ENCODE measurements at places on chromosomes 6 and 20.

- no peak for DNase-seq
Measured at GRCh38 chr6:87824958-87825491, 123.0 kb upstream of the AKIRIN2 start.

DNA sequence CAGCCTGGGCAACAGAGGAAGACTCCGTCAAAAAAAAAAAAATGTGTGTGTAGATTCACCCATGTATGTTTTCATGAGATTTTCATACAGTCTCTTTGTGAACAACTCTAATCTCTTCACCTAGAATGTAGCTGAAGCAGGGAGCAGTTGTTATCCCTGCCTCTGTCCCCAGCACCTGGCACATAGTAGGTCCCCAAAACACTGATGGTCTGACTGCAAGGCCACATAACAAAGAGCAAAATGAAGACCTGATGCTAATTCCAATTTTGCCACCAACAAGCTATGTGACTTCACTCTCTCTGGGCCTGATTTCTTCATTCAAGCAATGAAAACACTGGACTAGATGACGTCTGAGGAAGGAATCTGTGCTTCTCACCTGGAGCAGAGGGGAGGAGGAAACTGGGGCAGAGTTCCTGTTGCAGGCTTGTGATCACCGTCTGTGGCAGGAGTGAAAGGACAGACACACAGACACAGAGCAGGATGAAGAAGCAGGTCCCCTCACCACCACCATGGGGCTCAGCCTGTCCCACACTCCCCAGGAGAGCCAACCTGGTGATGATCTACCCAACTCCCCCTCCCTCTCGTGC, 4.6 kb downstream of the SLC44A4 start:
- no peak for DNase-seq

DNA sequence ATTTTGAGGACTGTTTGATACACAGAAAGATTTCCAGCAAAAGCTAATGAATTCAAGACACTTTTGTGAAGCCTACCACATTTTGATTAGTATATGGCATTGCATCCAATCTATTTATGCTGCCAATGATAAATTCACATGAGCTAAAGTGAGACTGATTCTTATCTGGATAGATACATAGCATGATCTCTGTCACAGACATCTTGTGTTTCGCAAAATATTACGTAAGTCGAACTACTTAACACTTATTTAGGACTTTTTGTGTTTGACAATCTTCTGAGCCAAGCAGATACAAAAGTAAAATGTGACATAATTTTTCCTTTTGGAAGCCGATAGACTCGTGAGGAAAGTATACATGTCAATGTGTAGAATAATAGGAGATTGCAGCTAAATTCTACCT, 251.6 kb downstream of the HACE1 start:
- no peak for DNase-seq

GRCh38 chr6:127131275-127131674, 12.8 kb downstream of the RSPO3 start:
- no peak for DNase-seq

DNA sequence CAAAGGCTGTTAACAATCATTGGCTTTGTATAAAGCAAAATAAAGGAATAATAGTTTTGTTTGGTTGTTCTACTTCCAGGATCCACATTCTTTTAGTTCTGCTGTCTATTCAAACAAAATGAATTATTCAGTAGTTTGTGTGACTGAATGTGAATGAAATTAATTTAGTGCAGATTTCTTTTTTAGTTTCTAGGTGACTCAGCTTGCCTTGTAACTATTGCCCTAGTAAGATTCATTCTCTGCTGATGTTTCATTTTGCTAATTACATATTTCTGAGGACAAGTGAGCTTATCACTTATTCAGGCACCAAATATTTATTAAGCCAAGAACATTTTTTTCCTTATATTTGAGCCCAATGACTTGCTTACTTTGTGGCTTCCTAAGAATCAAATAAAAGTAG, 46.5 kb upstream of the RIPOR2 start:
- DNase-seq: no peak

- DNase-seq: no peak
Measured at GRCh38 chr20:10542442-10542841, 107.3 kb downstream of the SLX4IP start.

DNA sequence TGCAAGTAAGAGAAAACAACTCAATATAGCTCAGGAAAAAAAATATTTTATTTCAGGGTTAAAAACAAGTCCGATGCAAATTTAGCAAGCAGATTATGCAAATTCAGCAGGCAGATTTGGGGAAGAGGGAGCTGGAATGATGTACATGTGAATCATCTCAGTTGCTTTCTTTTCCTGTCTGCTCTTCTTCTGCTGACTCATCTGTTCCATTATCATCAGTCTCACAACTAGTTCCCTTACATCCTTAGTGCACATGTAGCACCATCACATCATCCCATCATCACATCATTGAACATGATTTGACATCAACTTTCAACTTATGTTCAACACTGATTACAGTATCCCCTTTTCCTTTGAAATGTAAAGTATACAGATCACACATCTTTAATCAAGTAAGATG, 11.5 kb upstream of the DEFB113 start:
- DNase-seq: no peak

GRCh38 chr20:43681991-43682410, 15.1 kb downstream of the MYBL2 start:
- no peak for DNase-seq

- no peak for DNase-seq
Measured at GRCh38 chr6:89200706-89201215, 16.4 kb downstream of the GABRR1 start.

DNA sequence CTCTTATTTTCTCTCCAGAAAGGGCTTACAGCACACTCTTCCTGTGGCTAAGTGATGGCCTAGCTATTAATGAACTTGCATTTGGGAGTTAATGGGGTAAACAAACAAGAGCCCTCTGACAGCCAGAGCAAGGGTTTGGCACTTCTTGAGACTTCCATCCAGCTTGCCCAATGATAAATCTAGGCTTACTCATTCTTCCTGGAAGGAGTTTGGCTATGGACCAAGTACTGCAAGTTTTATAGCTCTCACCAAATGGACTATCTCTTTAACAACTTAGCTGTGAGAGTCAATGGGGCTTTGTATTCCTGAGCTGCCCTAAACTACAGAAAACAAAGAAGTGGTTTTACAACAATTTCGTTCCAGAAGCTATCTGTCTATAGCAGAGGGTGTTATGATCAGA, 16.7 kb upstream of the PI3 start:
- DNase-seq: no peak

- DNase-seq: no peak
Measured at GRCh38 chr6:23524548-23524947, 601.5 kb upstream of the NRSN1 start.

- DNase-seq: no peak
Measured at GRCh38 chr20:62303340-62304226, 786 bp downstream of the ADRM1 start.

DNA sequence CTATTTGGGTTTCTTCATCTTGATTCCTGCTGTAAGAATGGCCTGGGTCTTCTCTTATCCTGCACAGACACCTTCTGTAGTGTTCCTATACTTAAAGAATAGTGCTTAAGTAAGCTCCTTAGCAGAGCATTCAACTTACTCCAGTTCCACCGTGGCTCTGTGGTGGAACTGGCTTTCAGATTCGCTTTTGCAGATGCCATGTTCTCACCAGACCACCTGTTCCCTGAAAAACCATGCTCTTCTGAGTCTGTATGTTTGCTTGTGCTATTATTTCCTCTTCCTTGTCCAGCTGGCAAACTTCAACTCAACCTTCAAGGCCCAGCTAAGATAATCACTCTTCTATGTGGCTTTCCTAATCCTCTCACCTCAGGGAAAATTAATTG, 4.9 kb downstream of the ELMO2 start:
- no peak for DNase-seq

- DNase-seq: no peak
Measured at GRCh38 chr6:28974505-28974904, 30.6 kb downstream of the ZNF311 start.

- DNase-seq: no peak
Measured at GRCh38 chr20:48098866-48099265, 313.6 kb upstream of the SULF2 start.

DNA sequence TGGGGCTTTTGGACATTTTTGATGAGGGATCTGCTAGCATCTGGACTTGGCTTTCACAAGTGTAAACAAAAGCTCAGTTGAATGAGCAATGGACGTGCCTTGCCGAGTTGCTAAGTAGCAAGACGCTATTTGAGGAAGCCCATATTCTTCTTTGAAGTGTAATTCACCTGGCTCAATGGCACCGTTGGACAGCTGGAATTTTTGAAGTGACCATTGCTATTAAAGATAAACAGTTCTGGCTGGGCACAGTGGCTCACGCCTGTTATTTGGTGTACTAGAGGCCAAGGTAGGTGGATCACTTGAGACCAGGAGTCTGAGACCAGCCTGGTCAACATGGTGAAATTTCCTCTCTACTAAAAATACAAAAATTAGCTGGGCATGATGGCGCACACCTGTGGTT, 88.8 kb upstream of the SOX4 start:
- DNase-seq: no peak

- DNase-seq: no peak
Measured at GRCh38 chr6:37585523-37585905, 85.8 kb upstream of the CCDC167 start.

DNA sequence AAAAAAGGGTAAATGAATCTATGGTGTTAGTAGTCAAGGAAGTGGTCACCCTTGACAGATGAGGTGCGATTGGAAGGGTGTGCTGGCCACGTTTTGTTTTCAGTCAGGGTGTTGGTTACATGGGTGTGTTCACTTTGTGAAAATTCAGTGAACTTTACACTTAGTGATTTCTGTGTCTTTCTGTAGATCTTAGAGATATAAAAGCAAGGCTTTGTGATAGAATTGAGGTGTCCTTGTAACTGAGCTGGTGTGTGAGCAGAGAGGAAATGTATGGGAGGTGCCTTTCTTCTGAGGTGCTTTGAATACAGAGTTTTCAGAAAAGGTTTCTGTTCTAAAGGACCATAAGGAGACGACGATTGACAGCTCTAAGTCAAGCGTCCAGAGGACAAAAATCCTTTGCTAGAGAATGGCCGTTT, 90.5 kb downstream of the SAMD3 start:
- DNase-seq: peak; percentile 84

- DNase-seq: no peak
Measured at GRCh38 chr20:37777988-37778659, 84.3 kb downstream of the CTNNBL1 start.

DNA sequence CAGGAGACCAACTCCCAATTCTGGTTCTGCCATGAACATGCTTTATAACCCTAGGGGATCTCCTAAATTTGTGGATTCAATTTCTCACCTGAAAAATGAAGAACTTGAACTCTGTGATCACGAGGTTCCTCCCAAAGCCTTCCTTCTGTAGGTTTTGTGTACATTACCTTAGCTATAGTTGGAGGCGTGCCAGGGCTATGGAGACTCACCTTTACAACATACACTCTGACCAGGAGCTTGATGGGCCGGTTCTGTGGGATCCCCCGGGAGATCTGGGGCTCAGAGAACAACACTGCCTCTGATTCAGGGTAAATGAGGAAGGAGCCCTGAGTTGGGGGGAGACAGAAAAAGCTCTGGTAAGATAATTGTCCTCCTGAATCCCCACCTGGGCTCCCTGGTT, 34.1 kb downstream of the ERGIC3 start:
- no peak for DNase-seq

GRCh38 chr20:137668-138490, 4.5 kb upstream of the DEFB126 start:
- DNase-seq: no peak

GRCh38 chr6:65229825-65230224, 477.2 kb downstream of the EYS start:
- no peak for DNase-seq

GRCh38 chr6:166958926-166959861, 2.8 kb upstream of the RNASET2 start:
- DNase-seq: peak; percentile 78

- DNase-seq: no peak
Measured at GRCh38 chr6:130982135-130982534, 80.9 kb downstream of the EPB41L2 start.

GRCh38 chr20:59258221-59258621, 42.2 kb upstream of the EDN3 start:
- peak; percentile 15 for DNase-seq

- DNase-seq: no peak
Measured at GRCh38 chr6:157401734-157402338, 20.8 kb downstream of the ZDHHC14 start.

GRCh38 chr20:44521484-44522481, at the start of gene SERINC3:
SERINC3 (minus strand) TSS chr20:44522070; CDS start chr20:44521951, 119 bp downstream.
- DNase-seq: peak; percentile 99

GRCh38 chr6:152452639-152453038, 184.5 kb downstream of the SYNE1 start:
- no peak for DNase-seq

DNA sequence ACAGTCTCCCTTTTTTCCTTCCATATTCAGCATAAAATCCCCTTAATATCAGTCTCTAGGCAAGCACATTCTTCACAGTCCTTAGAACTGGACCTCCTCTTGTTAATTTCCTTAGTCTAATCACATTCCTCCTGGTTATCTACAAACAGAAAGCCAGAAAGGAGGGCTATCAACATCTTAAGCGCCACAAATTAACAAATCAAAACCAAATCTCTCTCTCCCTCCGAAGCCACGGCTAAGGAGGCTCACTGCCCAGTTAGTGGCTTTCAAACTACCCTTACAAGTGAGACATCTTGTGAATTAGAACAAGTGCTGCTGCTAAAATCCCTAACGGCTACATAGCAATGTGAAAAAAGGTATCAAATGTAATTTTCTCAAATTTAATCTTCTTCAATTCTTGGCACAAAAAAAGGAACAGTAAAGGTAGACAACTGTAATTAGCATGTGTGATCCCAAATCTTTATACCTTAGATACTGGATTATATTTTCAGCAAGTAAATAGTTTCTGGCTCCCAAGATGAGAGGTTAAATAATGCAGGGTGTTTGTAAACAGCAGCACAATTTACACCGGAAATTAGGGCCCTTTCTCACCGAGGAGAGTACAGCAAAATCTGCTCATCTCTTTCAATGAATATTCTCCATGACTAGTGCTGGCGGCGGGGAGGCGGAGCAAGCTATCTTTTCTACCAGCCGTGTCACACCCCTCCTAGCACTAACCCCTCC, 1.4 kb upstream of the TRIM39 start:
- peak; percentile 85 for DNase-seq

- DNase-seq: no peak
Measured at GRCh38 chr6:96939007-96939805, 14.7 kb downstream of the KLHL32 start.

- no peak for DNase-seq
Measured at GRCh38 chr20:57656821-57657534, 36.8 kb upstream of the ZBP1 start.

DNA sequence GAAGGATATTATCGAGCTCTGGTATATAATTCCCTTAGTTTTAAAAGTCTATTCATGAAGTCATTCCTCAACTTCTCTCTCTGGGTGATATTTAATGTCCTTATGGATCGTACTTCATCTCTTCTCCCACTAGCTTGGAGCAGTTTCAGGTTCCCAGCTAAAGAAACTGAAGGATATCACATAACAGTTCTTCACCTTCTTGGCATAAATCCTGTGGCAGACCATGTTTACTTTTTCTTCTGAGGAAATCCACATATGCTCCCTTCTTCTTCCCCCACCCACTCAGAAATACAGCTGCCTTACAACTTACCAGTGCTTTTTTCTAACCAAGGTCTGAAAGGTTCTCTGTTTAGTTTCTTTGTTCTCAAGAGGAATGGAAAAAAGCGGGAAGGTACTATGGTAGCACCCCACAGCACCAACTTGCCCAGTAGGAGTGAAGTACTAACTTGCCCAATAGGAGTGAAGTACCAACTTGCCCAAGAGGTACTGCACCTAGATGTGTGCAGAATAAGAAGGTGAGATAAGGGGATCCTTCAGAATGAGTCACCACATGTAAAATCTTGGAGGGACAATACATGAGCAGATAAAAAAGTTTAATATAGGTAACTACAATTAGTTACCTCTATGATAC, 53.1 kb downstream of the TSPYL4 start:
- no peak for DNase-seq

- no peak for DNase-seq
Measured at GRCh38 chr6:139338795-139339194, 35.7 kb downstream of the CITED2 start.

Measured in central memory CD4-positive, alpha-beta T cell (primary cell).